ENCODE measurements at places on chromosomes 3 and 15.

GRCh38 chr3:153282355-153282754 lies 120.3 kb downstream of the RAP2B start:
- DNase-seq = no peak

DNA sequence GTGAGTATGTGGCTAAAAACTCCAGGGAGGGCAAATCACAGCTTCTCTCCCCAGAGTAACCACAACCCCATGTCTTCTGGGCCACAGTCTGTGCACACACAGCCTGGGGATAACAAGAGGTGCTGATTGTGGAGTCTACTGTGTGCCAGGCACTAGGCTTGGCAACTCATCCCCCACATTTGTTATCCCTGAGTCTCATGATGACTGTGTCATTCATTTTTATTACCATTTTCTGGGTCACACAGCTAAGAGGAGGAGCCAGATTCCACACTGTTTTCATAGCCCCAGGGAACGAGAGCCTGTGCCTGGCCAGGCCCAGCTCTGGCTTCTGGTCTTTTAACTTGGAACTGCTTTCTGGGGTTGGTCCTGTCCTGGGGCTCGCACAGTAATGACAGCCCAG lies 34.5 kb downstream of the ESYT3 start:
- DNase-seq = peak; percentile 22

DNA sequence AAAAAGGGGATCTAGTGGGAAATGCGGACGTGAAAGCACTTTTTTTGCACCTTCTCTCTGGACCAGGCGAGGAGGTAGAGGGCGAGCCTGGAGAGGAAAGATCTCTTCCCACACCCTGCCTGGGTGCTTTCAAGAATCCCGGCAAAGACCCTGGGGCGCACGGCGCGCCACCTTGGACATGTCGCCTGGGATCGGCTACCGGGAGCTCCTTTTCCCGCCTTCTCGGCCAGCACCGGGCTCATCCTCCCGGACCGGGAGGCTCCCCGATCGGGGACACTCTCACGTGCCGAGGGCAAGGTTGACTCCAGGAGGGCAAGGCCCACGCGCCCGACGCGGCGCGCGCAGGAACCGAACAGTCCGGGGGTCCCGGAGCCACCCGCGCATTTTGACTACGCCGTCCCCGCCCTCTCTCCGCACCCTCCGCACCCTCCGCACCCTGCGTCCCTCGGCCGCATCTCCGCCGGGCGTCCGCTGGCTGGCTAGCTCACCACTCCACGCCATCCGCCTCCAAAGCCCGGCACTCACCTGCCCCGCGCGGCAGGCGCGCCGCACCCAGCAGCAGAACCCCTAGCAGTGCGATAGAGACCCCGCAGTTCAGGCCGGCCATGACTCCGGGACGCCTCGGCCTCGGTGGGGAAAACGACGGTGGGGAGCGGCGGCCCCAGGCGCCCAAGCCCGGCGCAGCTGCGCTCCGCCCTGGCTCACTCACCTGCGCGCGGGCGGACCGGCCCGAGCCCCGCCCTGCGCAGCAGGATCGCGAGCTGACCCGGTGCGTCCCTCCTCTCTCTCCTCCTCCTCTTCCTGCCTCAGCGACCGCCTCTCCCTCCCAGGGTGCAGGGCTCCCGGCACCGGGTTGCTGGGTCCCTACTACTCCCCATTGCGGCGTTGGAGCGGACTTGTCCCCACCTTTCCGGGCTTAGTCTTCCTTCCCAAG lies at the start of gene CDCP1:
TSS of gene CDCP1 (minus strand) at position 698 of the 934 bp plus-strand sequence. CDS start at position 607, 91 bp downstream.
- DNase-seq = peak; percentile 71

DNA sequence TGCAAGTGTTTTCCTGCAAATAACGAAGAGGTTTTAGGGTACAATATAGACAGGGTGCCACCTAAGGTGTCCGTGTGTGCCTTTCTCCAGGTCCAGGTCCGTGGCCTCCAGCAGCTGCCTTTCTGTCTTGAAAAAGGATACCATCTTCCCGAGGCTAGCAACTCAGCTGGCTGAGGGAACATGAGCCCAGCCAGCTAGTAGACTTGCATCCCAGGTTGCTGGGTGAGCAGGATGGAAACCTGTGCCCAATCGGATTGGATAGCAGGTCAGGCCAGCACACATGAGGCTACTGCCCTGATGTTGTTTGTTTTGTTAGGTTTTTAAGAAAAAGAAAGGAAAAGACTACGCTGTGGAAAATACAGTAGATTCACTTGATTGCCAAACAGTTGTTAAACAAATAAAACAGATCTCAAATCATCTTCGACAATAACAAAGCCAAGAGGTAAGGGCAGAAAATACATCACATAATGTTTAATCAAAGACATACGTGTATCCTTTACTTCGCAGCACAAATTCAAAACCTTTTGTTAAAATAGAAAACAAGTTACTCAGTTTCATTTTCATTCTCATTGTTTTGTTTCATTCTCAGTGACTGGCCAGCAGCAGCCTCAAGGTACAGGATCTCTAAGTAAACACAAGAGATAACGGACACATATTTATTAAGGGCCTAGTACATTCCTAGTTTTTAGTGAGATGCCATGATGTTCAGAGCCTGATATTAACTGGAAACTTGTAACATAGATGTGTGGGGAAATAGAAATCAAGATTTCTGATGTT lies 661.2 kb upstream of the NR2F2 start:
- no peak for DNase-seq

DNA sequence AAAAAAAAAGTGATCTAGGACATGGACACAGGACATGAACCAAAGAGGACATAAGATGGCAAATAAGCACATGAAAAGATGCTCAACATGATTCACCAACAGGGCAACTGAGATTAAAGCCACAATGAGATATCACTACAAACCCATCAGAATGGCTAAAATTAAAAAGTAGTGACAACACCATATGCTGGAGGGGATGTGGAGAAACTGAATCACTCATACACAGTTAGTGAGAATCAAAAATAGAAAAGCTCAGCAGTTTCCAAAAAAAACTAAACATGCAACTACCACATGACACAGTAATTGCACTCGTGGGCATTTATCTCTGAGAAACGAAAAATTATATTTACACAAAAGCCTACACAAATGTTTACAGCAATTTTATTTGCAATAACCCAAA lies 27.9 kb upstream of the ACKR4 start:
- no peak for DNase-seq

DNA sequence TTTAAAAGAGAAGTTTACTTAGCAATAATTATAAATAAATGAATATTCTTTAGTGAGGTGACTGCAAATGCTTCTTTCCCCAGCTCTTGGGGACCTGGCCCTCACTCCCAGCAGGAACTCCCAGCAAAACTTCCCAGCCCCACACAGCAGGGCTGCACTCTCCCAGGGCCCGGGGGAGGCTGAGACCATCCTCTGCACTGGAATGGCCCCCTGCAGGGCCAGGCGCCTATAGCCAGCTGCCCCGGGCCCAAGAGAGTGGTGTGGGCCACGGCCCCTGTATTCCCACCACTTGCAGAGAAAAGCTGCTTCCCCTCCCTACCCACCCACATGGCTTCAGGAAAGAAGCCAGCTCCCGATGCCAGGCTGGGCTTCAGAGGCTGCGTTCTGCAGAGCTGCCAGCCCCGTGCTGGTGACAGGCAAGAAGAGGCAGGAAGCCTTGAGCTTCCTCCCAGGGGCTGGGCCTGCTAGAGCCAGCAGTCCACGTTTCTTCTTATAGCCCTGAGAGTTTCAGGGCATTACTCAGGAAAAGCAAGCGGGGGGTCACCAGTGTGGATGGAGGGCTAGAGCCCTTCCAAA lies 20.0 kb downstream of the IDH2 start:
- no peak for DNase-seq

DNA sequence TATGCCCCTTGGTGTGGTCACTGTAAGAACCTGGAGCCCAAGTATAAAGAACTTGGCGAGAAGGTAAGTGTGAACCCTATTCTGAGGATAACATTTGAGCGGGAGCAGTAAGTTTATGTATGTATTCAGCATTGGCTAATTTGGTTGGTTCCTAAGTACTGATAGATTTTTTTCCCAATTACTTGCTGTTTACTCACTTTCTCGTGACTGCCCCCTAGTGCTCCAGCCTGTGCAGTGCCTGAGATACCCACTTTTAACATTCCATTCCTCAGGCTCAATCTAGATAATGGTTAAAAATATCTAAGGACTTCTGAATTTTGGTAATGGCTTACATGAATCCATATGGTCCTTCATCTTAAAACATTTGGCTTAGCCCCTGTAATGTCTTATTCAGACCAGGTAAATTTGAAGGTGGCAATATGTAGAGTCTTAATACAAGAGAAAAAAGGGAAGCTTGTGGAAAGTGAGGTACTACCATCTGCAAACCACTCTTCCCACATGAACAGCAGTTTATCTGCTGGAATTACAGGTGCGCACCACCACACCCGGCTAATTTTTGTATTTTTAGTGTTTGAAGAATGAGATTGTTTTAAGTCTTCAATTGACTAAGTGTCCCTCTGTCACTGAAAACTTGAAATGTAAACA lies 7.1 kb downstream of the ELL3 start:
- DNase-seq = peak; percentile 79

DNA sequence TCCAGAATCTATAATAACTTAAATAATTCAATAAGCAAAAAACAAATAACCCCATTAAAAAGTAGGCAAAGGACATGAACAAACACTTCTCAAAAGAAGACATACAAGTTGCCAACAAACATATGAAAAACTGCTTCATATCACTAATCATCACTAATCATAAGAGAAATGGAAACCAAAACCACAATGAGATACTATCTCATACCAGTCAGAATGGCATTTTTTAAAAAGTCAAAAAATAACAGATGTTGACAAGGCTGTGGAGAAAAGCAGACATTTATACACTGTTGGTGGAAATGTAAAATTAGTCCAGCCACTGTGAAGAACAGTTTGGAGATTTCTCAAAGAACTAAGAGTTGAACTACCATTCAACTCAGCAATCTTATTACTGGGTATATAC lies 19.5 kb upstream of the ZMAT3 start:
- DNase-seq = no peak

GRCh38 chr15:75181780-75182179 lies 19.9 kb upstream of the C15orf39 start:
- no peak for DNase-seq

DNA sequence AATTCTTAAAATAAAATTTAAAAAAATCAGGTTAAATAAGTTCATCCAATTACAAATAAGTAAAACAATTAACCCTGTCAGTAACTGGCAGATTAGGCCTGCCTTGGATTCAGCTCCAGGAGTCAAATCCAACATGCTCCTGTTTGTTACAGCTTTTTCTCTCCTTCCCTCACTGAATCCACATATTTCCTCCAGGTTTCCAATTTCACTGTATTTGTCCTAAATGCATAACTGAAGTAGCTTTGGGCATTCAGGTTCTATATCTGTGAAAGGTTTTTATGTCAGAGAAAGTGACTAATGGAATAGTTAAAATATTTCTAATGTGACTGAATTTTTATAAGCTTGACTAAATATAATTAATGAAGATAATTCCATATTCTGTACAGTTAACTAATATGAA lies 79.7 kb downstream of the IFT80 start:
- no peak for DNase-seq

GRCh38 chr3:188581792-188582191 lies 427.8 kb downstream of the LPP start:
- no peak for DNase-seq

DNA sequence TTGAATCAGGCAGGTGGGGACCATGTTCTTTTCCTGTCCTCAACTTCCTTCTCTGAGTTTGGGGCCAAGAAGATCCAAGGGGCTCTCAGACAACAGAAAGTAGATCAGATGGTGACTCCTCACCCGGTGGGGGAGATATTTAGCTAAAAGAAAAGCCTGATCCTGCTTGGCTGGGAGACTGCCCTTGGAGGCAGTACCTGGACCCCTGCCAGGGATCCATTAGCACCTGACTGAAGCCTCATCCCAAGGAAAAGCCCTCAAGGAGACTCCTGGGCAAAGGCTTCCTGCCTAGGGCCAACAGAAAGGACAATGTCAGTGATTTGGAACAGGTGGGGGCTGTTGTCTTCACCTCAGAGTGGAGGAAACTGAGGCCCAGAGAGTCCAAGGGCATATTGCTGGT lies 33.5 kb upstream of the HHATL start:
- DNase-seq = no peak

- DNase-seq = peak; percentile 73
These were observed 2.4 kb downstream of the TSC22D2 start for GRCh38 chr3:150410311-150411105.

- no peak for DNase-seq
These were observed 3.8 kb upstream of the GATA2 start for GRCh38 chr3:128496602-128497304.

GRCh38 chr15:35583863-35584528 lies 38.0 kb upstream of the DPH6 start:
- DNase-seq = no peak

DNA sequence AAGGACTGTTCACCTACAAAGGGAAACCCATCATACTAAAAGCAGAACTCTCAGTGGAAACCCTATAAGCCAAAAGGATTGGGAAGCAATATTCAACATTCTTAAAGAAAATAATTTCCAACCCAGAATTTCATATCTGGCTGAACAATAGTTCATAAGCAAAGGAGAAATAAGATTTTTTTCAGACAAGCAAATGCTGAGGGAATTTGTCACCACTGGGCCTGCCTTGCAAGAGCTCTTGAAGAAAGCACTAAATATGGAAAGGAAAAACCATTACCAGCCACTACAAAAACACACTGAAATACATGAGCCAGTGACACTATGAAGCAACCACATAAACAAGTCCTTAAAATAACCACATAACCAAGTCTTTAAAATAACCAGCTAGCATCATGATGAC lies 28.9 kb upstream of the DCBLD2 start:
- no peak for DNase-seq

DNA sequence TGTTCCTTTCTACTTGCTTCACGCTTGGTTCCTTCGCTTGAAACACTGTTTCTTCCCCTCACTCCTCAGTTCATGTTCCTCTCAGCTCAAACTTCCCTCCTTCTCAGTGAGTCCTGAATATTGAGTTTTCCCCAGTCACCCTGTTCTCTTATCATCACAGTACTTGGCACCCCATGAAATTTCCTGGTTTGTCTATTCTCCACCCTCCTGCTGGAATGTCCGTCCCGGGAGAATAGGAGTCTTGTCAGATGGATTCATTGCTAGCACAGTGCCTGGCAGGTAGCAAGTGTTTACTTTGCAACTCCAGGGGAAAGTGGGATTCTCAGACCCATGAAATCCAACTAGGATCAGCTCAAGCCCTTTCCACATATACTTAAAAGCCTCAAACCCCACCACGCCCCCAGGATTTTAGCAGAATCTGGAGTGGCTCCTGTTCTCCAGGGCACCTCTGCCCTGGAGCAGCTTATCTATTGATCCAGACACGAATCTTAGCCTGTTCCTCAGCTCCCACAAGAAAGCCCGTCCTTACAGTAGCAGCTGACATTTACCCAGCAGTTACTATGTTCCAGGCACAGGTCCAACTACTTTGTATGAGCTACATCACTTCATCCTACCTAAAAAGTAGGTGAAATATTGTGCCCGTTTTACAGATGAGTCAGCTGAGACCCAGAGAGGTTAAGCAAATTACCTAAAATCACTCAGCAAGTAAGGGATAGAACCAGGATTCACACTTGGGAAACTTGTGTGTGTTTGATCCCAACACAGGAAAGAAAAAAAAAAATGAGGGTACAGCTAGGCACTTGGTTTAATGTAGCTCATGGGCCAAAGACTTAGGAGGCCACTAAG lies 36.8 kb upstream of the MAP3K13 start:
- no peak for DNase-seq

GRCh38 chr3:142223282-142223681 lies 2.1 kb downstream of the GK5 start:
- no peak for DNase-seq

GRCh38 chr3:124202754-124203153 lies 210.8 kb upstream of the ROPN1 start:
- DNase-seq = no peak

- no peak for DNase-seq
These were observed 195.6 kb downstream of the ZBBX start for GRCh38 chr3:167184511-167184910.
